ENCODE measurements at places on chromosomes 1 and 21.

- DNase-seq = no peak
Observed at GRCh38 chr1:17684810-17685209, 70.3 kb upstream of the ACTL8 start.

GRCh38 chr1:1629430-1630190 is 2.4 kb upstream of the MMP23B start:
- no peak for DNase-seq

GRCh38 chr21:31299291-31300147 is 44.5 kb downstream of the TIAM1 start:
- DNase-seq = no peak

GRCh38 chr1:39828734-39829133 is 40.1 kb upstream of the BMP8B start:
- DNase-seq = no peak

DNA sequence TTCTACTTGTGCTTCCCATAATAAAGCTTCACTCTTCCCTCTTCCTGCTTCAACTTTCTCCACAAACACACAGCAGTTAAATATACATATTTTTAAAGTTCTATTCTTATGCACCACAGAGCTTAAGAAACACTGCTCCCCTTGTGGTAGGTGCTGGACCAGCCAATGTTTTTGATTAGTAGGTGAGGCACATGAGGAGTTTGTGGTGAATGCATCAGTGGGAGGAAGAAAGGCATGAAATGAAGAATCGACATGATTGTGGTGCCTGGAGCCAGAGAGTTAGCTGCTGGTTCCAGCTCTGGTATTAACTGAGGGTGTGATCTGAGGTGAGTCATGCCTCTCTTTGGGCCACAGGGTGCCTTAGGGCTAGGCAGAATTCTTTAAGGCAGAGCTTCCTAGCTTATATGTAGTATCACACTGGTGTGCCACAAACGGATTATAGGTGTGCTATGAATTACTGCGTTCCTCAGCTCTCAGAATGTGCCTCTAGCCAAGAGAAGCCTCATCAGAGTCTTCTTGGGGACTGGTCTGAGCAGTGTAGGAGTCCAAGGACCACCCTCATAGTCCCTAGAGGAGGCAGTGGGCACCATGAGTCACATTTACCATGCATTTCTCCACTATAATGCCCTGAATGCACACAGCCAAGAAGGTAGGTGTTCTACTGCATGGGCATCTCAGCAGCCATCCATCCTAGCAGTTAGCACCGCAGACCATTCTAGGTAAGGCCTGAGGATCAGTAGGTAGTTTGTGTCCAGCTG is 97.4 kb upstream of the SGIP1 start:
- peak; percentile 88 for DNase-seq

DNA sequence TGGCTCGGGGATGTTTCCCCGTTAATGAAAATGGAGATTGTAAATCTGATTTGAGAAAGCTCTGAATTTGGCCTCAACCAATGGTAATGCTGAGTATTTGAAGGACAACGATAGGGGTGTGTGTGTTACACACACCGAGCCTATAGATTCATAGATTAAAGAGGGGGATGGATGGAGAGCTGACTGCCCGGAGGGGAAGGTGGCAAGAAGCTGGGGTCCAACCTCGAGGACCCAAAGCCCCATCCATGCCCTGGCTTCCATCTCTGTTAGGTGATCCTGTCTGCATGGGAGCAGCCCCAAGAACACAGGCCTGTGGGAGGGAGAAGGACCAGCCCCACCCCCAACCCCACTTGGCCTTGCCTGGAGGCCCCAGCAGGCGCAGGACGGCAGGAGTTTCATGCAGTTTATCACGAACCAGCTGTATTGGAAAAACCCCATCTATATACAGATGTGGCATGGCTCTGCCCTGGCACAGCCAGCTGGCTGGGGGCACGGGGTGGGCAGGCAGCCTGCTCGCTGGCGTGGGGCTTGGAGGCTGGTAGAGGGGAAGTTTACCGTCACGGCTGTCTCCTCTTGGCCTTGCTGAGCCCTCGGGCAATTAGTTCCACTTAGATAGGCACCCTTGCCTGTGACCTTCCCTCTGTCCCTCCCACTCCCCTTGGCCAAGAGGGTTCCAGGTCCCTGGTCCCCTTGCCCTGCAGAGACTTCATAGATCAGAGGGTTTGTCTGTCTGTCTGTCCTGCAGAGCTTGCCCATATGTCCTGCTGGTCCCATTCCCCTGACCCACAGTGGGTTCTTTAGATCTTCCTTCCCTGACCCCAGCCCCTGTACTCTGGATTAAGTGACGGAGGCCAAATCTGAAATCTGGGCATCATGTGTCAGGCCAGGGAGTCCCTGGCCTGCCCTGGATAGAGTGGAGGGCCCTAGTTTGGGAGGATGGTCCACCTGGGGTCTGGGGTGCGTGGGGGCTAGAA is 3.0 kb downstream of the HSPB7 start:
- no peak for DNase-seq

DNA sequence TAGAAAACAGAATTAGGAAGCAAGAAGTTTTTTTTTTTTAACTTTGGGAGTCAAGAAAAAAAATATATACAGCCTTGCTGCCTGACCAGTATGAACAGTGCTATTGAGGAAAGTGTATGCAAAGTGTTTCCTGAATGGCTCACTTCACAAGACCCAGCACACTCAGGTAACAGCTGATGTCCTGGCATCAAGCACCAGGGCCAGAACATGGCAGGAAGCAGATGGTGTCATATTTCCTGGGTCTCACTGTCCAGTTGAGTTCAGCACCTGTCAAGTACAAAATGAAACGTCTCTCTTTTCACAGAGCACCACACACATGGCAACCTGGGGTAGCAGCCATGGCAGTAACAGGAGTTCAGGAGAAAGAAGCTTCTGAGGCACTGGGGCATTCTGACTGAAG is 372.3 kb downstream of the TTLL7 start:
- no peak for DNase-seq

GRCh38 chr1:31783846-31784245 is 19.7 kb upstream of the ADGRB2 start:
- no peak for DNase-seq

GRCh38 chr21:46191257-46191685 is 7.0 kb upstream of the SPATC1L start:
- peak; percentile 45 for DNase-seq

- DNase-seq = no peak
Observed at GRCh38 chr1:32984455-32985171, 20.0 kb upstream of the RNF19B start.

DNA sequence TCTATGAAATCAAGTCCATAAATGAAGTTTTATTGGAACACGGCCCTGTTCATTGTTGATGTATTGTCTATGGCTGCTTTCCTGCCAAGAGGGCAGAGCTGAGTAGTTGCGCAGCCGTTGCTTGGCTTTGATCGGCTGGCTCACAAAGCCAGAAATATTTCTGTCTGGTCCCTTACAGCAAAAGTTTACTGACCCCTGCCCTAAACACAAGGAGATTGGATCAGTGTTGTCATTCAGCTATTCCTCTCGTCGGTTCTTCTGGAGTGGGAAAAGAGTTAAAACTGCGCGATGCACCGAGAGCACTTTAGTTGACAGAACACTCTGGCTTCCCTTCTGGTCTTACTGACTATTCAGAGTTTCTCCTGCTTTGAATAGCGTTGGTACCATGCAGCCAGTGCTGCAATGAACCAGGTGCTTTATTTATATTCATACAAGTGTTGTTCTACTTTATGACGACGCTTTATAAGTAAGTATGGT is 868 bp downstream of the ZBTB40 start:
- DNase-seq = no peak

- DNase-seq = no peak
Observed at GRCh38 chr1:3153902-3154795, 85.1 kb downstream of the PRDM16 start.

GRCh38 chr1:158103861-158104522 is 76.7 kb upstream of the CD1D start:
- no peak for DNase-seq

DNA sequence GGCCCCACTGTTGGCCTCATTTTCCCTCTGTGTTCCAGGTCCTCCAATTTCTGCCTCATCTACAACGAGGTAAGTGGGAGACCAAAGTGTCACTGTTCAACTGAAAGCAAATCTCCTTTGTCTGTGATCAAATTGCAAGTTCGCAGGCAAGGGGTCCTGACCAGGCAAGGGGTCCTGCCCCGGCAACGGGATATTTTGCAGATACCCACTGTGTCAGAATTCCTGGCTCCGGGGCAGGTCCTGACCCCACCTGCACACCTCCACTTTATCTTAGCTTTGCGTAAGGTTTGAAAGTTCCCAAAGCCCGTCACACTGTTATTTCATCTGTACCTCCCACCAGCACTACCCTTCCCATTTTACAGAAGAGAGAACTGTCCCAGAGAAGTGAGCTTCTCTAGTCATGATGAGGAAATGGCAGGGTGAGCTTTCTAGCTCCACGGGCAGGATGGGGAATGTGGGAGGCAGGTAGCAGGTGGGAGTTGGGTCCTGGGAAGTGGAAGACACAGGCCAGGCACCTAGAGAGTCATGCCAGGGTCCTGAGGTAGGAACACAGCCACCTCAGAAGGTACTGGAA is 32.0 kb upstream of the CSF1 start:
- DNase-seq = no peak

DNA sequence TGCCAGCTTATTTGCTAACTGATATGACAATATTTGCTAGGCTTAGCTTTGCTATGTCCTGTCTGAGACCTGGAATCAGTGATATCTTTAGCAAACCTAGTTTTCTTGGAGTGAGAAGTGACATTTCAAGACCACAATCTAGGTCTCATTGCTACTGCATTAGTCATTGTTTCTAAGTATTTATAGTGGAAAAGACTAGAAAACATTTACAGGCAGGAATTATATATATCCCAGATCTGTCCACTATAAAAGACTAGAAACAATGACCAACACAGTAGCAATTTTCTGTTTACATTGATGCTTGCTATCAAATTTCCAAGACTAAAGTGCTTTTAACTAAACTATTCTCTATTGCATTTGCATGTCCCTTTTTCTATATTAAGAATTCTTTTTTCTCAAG is 5.0 kb upstream of the RGS18 start:
- DNase-seq = no peak

- no peak for DNase-seq
Observed at GRCh38 chr1:181769846-181770245, 286.5 kb downstream of the CACNA1E start.

- no peak for DNase-seq
Observed at GRCh38 chr21:33452362-33452761, 27.4 kb downstream of the TMEM50B start.

DNA sequence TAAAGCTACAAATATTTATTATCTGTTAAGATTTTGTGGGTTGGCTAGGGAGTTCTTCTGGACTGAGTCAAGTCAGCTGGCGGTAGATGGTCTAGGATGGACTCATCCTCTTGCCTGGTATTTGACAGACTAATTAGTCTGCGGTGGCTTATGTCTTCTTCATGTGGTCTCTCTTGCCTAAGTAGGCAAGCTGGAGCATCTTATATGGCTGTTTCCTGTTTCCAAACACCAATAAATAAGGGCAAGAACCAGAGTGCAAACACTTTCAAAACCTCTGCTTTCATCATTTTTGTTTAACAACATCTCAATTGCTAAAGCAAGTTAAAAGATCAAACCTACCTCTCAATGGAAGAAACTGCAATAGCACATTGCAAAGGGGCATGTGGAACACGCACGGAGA is 484.8 kb downstream of the PTPRC start:
- DNase-seq = peak; percentile 96

DNA sequence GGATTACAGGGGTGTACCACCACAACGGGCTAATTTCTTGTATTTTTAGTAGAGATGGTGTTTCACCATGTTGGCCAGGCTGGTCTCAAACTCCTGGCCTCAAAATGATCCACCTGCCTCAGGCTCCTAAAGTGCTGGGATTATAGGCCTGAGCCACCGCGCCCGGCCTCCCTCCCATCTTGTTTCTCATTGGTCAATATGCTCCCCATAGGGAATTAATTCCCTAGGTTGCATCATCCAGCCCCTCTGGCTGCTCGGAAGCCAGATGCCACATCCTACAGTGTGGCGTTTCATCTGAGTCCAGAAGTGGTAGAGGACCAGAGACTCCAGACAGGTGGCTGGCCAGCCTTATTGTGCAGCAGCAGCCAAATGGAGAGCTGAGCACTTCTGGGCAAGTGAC is 11.5 kb upstream of the VASH2 start:
- no peak for DNase-seq

GRCh38 chr1:110872366-110872744 is 593 bp upstream of the CD53 start:
- no peak for DNase-seq

DNA sequence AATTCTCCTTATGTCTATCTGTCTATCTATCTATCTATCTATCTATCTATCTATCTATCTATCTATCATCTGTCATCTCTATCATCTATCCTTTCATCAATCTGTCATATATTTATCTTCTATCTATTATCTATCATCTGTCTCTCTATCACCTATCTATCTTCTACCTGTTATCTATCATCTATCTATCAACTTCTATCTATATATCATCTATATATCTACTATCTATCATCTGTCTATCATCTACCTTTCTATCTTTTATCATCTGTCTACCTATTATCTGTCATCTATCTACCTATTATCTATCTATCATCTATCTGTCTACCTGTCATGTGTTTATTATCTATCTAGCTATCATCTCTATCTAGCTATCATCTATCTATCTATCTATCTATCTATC is 124.7 kb upstream of the C1orf174 start:
- no peak for DNase-seq

- no peak for DNase-seq
Observed at GRCh38 chr1:27531959-27532685, 42.2 kb upstream of the WASF2 start.

- no peak for DNase-seq
Observed at GRCh38 chr1:185406006-185406690, 89.1 kb upstream of the IVNS1ABP start.

GRCh38 chr1:173117761-173118160 is 67.0 kb upstream of the TNFSF18 start:
- no peak for DNase-seq

- peak; percentile 68 for DNase-seq
Observed at GRCh38 chr1:26786437-26787380, 1.0 kb upstream of the PIGV start.

DNA sequence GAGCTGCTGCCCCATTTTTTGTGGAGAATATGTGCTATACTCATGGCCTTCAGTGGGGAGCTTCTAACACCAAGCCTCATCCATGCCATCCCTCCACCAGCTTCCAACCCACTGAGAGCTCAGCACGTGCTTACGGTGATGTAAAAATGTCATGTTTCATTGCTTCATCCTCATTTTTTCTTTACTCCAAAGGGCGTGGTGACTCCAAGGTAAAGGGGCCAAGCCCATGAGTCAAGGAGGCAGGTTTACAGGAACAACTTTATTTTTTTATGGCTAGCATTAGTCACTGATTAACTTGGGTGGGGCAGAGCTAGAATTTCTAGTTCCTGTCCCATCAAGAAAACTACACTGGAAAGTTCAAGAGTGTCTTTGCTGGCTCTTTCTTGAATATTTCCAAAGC is at the start of gene C1orf226:
Gene C1orf226 (plus strand): TSS at position 346 of the 400 bp plus-strand sequence. CDS start 174 bp downstream, outside the sequence.
- no peak for DNase-seq

GRCh38 chr1:246001837-246002230 is 505.2 kb downstream of the SMYD3 start:
- no peak for DNase-seq

DNA sequence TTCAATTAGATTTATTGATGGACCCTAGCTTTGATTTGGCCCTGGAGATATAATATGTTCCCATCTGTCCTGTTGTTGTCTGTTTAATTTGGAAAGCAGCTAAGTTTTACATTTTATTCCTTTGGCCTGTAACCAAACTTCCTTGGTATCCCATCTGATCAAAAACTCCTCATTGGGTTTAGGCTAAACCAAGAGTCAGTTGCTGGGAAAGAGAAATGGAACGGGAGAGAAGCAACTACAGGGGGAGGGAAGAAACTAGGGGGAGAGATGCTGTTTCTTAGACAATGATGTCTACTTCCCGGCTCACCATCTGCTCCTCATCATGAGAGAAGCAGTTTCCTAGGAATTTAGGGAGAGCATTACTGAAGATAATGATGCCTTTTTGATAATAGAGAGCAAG is 141.8 kb downstream of the SYT2 start:
- no peak for DNase-seq
